Dermis microvascular lymphatic vessel endothelial cell (primary cell): ENCODE measurements at places on chromosomes 6 and 20.

GRCh38 chr6:37077905-37078296, 72.4 kb downstream of the FGD2 start:
- DNase-seq: no peak

GRCh38 chr20:8246716-8247115, 114.7 kb downstream of the PLCB1 start:
- DNase-seq: no peak

- no peak for DNase-seq
Observed at GRCh38 chr20:22575087-22575721, 9.2 kb downstream of the FOXA2 start.

GRCh38 chr6:166485651-166486535, 100.6 kb downstream of the RAMACL start:
- no peak for DNase-seq

DNA sequence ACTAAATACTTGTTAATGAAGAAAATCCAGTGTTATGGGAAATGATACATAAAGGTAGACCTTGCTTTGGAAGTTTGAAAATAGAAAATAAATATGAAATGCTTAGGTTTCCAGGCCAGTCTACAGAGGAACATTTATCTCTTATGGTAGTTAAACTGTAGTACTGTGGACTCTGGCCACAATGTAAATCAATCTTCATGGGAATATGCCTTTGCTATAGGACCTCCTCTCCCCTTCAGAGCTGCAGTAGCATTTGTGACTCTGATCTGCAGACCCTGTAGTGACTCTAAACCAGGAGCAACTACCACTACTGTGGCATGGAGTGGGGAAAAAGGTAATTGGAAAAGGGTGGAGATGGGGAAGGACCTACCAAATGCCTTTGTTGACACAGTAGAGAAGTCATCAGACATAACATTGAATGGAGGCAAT, 4.5 kb downstream of the HSPA1A start:
- no peak for DNase-seq

- DNase-seq: no peak
Observed at GRCh38 chr20:43194137-43194536, 4.4 kb upstream of the PTPRT start.

- no peak for DNase-seq
Observed at GRCh38 chr6:66328200-66328599, 621.2 kb upstream of the EYS start.

DNA sequence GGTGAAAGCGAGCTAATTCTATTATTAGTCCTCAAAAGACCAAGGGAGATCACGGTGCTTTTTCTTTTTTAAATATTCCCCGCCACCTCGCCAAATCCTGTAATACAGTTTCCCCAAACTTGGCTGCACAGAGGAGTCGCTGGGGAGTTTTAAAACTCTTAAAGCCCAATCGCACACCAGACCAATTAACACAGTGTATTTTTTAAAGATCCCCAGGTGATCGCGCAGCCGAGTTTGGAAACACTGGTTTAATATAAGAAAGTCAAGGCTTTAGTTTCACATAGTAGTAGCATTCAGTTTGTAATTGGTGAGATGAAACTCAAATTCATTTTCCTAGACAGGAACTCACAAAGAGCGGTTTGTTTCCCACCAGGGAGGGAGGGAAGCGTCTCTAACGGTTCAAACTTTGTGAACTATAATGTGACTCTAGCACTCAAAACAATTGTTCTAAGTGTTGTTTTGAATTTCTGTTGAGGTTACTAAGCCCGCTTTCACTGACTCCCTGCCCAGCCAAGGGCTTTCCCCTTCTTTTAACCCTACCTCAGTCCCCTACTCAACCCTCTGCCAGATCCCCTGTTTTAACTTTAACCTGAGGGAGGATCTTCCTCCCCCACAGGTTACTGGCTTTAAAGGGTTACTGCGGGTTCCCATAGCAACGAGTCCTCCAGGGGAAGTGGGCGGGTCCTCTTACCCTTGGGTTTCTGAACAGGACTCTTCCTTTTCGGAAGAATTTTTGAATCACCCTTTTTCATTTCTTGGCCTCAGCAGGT, 25.7 kb upstream of the BTBD3 start:
- peak; percentile 77 for DNase-seq

DNA sequence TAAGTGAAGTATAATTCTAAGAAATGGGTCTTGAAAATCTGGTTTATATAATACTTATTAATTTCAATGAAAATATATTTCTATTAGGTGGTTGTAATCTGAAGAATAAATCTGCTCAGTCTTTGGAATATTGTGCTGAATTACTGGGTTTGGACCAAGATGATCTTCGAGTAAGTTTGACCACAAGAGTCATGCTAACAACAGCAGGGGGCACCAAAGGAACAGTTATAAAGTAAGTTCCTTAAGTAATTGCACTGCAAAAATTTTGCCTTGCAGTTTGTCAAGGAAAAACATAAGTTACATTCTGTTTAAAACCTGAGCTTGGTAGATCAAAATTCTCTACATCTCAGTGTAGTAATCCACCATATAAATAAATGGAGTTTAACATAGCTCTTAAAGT, 106.0 kb downstream of the MYO6 start:
- peak; percentile 17 for DNase-seq

- no peak for DNase-seq
Observed at GRCh38 chr6:128179876-128180438, 279.1 kb upstream of the THEMIS start.

GRCh38 chr6:88349511-88349910, 183.4 kb upstream of the CNR1 start:
- DNase-seq: peak; percentile 31

GRCh38 chr20:61387204-61387953, 135.3 kb downstream of the CDH4 start:
- no peak for DNase-seq

DNA sequence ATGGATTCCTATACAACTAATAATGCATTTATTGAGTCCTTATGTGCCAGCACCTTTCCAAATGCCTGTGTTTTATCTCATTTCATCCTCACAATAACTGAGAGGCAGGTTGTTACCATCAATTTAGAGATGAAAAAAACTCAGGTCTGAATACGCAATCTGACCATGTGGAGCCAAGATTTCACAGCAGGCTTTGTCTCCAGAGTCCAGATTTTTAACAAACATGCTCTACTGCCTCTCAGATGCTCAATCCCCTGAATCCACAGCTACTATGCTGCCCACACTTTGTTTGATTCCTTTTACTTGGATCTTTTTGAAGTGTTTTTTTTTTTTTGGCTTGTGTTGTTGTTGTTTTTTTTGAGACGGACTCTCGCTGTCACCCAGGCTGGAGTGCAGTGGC, 46.8 kb downstream of the B4GALT5 start:
- no peak for DNase-seq

GRCh38 chr6:130027948-130028347, 9.6 kb downstream of the L3MBTL3 start:
- no peak for DNase-seq

- peak; percentile 46 for DNase-seq
Observed at GRCh38 chr20:45044084-45044573, 56.8 kb downstream of the KCNS1 start.

DNA sequence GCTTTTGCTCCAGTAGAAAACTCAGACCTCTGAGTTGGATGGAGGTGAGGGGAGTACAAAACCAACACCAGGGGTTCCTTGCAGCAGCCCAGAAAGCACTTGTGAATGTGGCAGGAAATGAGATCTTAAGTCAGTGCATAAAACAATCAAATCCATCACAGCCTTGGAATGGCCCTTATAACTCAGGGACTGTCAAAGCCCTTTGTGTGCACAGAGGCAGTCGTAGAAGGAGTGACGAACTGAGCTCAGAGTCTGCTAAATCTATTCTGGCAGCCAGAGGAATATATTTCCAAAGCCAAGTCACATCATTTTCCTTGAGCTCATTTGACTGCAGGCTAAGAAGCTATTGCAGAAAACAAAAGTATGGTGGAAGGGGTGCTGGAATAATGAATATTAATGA, 676.6 kb downstream of the DHX35 start:
- no peak for DNase-seq

- DNase-seq: no peak
Observed at GRCh38 chr20:7410150-7410549, 530.1 kb downstream of the HAO1 start.

DNA sequence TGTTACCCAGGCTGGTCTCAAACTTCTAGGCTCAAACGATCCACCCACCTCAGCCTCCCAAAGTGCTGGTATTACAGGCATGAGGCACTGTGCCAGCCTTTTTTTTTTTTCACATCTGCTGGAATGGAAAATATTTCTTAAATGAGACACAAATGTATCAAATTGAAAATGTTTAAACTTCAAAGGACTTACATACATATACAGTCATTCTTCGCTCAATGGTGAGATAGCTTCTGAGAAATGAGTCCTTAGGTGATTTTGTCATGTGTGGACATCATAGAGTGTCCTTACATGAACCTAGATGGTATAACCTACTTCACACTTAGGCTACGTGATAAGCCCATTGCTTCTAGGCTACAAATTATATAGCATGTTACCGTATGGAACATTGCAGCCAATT, 43.1 kb downstream of the MICA start:
- DNase-seq: no peak

GRCh38 chr6:118787724-118788423, 106.1 kb upstream of the ASF1A start:
- DNase-seq: peak; percentile 86

- no peak for DNase-seq
Observed at GRCh38 chr20:10718661-10719060, 44.9 kb upstream of the JAG1 start.

DNA sequence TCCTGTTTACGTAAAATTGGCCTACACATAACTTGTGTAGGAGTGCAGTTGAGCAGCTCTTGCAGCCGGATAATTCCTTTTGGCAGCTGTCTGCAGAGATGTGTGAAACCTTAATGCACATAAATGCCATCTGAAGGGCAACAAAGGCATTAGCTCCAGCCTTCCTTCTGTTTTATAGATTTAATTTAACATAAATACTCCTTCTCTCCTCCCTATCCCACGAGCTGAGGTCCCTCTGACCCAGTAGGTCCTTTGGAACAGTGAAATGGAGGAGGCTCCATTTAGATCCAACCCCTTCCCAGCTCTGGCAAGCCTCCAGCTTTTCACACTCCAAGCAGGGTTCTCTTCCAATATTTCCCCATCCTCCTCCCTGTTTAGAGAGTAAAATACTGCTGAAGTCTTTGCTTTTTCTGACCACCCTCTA, 6.5 kb downstream of the PLEKHG1 start:
- no peak for DNase-seq

DNA sequence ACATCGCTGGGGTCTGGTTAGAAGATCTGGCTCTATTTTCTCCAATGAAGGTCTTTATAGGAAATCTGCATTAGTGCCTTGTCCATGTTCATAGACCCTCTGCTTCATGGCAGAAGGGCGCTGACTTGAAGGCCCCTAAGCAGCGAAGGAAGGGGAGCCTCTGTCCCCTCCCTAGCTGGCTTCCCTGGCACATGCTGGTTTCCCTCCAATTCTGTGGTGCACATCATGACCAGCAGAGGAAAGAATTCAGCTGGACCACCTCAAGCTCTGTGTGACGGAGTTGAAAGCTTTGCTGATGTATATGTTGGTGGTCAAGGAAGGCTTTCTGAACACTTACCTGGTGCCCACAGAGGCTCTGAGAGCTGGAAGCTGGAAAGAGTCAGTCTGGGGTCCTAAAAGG, 129.7 kb upstream of the MYLIP start:
- no peak for DNase-seq

DNA sequence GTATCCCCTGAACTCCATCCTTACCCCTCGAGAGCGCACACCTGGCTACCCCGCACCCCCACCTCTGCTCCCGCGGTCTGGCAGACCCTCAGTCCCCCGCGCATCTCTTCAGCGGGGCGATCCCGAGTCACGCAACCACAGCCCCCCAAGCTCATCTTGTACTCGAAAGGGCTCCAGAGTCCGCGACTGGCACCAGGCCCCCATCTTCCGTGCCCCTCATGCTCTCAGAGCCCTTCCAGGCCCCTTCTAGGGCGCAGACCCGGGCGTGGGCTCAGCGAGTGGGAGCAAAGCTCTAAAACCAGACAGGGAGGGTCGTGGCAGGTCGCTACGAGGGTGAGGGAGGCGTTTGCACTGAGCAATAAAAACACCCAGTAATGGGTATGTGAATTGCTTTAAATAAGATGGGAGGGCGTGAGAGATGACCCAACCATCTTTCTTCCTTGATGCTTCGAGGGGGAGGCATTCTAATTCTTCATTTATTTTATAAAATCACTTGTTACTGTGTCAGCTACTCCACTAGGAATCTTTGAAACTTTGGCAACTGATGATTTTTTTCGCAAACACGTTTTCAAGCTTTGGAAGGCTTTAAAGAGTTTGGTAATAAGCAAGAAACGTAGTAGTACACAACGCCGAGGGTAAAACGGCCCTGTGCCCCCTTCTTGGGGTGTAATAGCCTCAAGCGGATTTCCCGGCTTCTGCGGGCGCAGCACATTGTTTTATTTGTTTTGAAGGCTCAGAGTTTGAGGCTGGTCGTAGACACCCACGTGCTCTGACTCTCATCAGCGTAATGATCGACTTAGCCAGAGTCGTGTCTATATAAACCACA, 42.6 kb upstream of the SUPT3H start:
- DNase-seq: no peak

DNA sequence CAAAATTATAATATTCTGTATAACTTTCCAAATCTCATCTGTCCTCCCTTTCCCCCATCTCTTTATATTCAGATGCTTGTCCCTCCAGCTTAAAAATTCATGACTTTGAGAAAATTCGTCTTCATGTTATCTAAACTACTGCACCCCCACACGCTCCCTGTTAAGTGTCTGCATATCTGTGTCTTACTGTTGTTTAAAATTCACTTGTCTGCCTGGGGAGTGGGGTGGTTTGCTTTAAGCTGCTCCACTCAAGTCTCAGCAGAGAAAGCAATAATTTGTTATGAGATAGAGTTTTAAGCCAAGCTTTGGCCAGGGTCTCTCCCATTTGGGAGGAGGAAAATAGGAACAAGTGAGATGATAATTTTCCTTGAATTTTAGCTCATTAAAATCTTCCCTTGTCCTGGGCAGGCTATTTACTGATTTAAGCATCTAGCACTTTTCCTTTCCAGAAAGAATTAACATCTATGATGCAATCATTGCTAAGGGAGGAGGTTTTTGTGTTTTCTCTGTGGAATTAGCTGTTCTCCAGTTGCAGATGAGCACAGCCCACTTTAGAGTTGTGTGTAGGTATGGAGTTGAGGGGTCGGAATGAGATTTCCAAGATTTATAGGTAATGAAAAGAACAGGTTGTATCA, 36.8 kb downstream of the MTHFD1L start:
- DNase-seq: no peak

GRCh38 chr20:31562241-31562640, 42.8 kb upstream of the ID1 start:
- DNase-seq: no peak
